Lung microvascular endothelial cell (primary cell): ENCODE measurements at places on chromosomes 4 and X. TPM values are rescaled to one million over a fixed set of nuclear protein-coding genes. Genes with fewer than 3 reads are reported as not detected.
A peak's percentile ranks its signal among the peaks of the same experiment; 100 is the strongest.

Gene SATL1
- total RNA-seq = under 0.01 TPM in 1 of 2 replicates, not detected in the other

Gene PTTG2
- total RNA-seq = not detected in 2 replicates

DNA sequence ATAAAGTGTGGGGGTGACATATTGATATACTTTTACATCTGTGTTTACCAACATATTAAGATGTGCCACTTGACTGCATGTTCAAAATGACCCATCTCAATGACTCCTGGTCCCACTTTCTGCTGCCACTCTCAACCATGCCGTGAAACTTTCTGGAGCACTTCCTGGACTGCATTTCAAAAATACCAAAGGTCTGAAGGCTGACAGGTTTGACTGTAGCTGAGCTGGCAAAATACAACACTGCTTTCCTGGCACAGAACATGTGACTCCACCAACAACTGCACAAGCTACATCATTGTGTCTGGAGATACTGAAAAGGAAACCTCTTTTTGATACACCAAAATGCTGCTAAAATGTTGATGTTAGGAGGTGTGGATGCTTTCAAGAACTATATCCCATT, 184.8 kb downstream of the UNC5C start:
- no peak for DNase-seq

- no peak for DNase-seq
Measured at GRCh38 chr4:98780926-98781325, 122.5 kb upstream of the TSPAN5 start.

GRCh38 chrX:154648931-154649330, 4.4 kb downstream of the CTAG2 start:
- no peak for DNase-seq

DNA sequence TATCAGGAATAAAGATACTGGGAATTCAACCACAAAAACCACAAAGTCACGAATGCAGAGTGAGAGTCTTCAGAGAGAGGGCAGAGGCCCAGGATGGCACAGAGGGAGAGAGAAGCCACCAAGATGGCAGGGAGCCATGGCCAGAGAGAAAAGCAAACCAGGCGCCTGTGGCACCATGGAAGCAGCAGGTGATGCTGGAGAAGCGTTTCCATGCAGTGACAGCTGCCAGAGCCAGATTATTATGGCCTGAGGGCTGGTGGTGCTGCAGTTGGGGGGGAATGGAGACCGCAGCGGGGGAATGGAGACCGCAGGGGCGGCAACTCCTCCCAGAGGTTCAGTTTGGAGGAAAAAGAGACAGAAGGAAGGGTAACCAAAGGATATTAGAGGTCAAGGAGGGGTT, 5.8 kb downstream of the TAFAZZIN start:
- no peak for DNase-seq

- no peak for DNase-seq
Measured at GRCh38 chr4:6409381-6409780, 63.0 kb downstream of the PPP2R2C start.

DNA sequence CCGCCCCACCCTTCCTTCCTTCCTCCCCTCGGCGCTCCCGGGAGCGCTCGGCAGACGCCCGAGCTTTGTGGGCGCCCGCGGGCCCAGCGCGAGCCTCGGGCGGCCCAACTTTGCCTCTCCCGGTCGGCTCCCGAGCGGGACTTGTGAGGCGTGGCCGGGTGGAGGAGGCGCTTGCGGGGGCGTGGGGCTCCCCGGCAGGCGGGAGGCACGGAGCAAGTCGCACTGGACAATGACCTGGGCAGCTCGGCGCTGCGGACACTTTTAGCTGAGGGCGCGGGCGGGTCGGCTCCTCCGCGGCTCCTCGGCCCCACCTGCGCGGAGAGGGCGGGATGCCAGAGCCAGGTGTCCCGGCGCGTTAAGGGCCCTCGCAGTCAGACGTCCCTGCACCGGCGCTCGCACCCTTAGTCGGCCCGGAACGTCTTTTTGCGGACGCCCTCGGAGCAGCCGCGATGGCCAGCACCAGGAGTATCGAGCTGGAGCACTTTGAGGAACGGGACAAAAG, 385 bp downstream of the DCLK2 start:
- peak; percentile 69 for DNase-seq

DNA sequence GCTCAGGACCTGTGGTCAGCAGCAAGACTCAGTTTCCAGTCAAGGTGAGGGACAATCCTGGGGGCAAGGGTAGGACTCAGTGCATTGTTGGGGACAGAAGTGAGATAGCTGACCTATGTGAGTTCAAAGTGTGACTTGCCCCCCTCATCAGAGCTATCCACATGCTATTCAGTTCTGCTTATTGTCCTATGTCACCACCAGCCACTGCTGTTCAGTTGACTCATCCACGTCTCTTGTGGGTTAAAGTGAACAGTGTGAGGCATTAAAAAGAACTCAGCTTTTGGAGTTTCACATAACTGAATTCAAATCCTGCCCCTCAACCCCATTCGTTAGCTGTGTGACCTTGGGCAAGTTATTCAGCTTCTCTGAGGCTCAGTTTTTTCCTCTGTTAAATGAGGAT, 4.4 kb upstream of the APLN start:
- no peak for DNase-seq
